ENCODE measurements at places on chromosomes 1 and 21.

- no peak for DNase-seq
Measured at GRCh38 chr1:94919241-94920030, 7.5 kb downstream of the CNN3 start.

- no peak for DNase-seq
Measured at GRCh38 chr1:161235957-161236775, 1.8 kb downstream of the NR1I3 start.

DNA sequence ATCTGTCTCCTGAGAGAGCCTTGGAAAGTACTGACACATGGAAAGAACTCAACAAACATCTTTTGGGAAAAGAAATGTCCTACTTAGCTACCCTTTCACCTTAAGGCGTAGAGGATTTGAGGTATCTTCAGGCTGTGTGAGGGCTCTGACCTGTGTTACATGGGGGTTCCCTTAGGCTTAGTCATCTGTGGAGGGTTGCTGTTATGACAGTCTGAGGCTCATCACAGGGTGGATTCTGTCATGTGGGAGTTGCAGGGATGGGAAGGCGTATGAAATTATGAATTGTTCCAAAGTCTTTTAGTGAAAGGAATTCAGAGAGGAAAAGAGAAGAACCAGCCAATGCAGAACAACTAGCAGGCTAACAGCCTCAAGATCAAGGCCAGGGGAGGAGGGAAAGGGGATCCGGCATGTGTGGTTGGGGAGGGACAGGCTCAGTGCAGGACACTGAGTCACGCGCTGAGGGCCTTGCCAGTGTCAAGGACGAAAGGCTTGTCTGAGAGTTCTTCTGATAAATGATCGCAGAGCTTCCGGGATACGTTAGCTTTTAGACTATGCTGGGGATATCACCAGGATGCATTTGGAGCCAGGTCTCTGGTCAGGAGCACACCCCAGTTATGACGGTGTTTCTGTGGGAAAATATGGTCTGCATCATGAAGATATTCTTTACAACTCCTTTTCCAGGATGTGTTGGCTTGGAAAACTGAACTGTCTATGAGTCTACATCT is 24.6 kb upstream of the PLA2G2C start:
- no peak for DNase-seq

- DNase-seq = no peak
Measured at GRCh38 chr1:35452106-35452774, 105.0 kb downstream of the KIAA0319L start.

DNA sequence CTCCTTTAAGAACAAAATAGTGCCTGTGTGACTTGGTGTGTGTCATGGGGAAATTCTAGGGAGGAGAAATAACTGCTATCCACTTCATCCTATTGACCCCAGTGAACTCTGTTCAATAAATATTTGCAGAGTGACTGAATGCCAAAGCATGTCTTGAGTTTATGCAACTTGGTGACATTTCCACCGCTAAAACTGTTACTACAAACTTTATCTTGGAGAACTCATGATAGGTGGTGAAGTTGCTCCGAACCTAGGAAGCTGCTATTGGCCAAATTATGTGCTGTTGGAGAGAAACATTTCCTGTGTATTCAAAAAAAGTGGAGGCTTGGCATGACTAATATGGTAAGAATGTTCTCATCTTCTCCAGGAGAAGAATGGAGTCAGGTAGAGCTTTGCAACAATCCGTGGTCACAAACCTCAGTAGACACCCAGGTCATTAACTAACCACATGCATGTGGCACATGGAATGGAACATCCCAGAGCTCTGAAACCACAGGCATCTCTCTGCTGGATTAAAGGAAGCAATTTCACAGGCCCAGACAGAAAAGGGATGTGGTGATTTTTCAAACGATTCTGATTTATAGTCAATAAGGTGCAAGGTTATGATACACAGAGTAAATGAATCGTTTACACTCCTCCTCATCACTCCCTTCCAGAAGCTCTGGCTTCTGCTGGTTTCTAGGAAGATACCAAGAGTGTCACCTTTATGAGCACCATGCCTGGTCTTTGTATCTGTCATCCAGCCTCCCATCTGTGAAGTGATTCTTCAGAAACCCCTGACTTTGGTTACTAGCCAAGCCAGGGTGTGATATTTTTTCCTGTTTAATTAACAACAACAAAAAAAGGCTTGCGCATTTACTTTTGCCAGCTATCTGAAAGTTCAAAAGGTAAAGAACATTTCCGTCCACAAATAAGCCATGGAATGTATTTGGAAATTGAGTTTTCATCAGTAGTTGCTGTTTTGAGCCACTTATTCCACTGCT is 361.1 kb downstream of the TGFB2 start:
- DNase-seq = no peak

- no peak for DNase-seq
Measured at GRCh38 chr1:218426343-218426657, 81.2 kb downstream of the TGFB2 start.

DNA sequence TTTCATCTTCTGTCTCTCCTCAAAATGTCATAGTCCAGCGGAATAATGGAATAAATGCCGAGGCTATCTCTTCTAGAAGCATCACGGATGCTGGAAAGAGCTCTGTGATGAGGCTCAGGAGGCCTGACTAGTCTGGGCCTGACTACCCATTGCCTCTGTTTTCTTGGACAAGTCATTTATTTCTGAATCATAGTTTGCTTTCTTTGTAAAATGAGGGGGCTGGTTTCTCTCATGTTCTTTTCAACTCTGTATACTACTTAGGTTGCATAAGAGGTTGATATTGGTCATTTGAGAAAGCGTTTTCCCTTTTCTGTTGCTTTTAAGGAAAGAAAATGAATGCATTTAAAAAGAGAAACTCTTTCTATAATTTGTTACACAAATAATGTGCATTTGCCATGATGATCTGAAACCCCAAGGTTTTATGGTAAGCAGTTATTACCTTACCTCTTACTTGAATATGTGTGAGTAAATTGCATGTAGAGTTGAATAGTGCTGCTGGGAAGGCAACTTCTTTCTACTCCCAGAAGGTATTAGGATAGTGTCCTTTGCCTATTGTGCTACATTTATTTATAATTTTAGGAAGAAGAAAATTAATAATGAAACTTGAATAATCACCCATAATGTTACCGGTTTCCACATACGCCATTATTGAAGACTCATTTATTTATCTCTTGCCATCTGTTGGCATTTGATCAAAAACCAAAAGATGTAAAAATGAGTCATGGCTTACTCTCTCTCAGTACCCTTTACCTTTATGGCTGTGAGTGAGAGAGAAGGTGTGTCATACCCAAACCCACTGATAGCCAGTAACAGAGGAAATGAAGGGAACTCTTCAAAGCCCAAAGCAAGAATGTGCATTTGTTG is 179.1 kb downstream of the FASLG start:
- DNase-seq = no peak

GRCh38 chr1:156727926-156728598 is at the start of gene METTL25B:
METTL25B (plus strand) TSS chr1:156728469; CDS start chr1:156729105, 636 bp downstream.
- peak; percentile 94 for DNase-seq

DNA sequence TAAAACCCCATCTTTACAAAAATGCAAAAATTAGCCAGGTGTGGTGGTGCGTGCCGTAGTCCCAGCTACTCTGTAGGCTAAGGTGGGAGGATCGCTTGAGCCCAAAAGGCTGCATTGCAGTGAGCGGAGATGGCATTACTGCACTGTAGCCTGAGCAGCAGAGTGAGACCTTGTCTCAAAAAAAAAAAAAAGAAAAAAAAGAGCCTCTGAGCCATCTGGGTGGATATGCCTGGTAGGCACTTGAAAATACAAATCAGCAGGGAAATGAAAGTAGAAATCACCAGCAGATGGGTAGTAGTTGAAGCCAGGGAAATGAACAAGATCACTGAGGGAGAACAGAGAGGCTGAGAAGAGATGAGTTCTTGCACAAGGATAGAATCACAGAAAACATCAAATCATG is 131.0 kb upstream of the HMCN1 start:
- no peak for DNase-seq

DNA sequence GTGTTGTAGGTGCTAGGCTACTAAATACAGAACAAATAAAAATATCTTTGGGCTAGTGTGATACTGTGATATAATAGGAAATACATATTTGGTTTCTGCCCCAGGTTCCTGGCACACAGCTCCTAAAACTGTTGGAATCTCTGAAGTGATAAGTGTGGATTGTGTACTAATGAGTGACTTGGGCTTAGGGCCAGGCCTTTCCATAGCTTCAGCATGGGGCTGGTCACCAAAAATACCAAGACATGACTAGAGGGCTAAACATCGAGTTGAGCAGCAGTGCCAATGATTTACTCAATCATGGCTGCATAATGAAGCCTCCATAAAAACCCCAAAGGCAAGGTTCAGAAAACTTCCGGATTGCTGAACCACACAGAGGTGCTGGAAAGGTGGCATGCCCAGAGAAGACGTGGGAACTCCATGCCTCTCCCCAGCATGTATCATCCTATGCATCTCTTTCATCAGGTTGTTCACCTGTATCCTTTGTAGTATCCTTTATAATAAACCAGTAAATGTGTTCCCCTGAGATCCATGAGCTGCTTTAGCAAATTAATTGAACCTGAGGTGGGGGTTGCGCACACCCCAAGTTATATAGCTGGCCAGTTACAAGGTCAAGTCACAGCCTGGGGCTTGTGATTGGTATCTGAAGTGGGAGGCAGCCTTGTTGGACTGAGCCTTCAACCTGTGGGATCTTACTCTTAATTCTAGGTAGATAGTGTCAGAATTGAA is 51.6 kb downstream of the ZMYM4 start:
- DNase-seq = no peak

DNA sequence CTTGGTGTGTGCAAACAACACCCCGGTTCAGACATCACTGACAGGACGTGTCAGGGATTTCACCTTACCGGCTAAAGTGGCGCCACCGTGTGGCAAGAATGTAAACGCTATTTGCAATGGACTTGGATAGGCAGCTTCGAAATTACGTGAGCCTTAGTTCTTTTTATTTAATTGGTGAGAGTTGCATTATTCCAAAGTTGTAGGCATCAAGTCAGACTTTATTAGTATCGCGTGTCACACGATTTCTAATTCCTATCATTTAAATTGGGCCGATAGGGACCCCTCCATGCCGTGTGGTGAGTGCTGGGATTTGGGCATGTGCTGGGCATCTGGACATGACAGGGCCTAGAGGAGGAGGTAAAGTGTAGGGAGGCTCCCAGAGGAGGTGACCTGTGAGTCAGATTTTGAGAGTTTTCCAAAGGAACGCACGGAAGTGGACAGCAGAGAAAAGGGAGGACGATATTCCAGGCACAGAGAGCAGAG is 14.5 kb upstream of the CPT2 start:
- no peak for DNase-seq

- DNase-seq = no peak
Measured at GRCh38 chr1:145892486-145893087, 6.9 kb upstream of the ANKRD35 start.

DNA sequence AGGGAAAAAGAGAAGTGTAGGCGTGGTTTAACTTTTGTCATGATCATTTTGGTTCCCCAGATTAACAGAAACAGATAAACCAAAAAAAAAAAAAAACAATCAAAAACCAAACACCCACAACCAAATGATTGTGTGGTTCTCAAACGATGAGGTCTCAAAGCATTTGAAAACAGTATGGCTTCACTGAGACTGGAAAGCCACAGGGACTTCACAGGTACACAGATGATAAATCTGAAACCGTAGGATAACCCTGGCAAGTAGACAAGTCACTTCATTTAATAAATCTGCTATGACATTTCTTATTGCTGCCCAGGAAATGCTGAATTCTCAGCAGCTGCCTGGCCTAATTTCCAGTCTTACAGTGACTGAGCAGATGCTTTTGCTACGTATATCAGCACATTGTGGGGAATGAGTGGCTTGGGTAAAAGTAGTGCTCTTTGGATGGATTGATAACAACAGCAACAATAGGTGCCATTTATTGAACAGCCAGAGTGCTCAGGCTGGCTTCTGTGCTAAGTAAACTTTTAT is 6.1 kb downstream of the ST6GALNAC3 start:
- no peak for DNase-seq

DNA sequence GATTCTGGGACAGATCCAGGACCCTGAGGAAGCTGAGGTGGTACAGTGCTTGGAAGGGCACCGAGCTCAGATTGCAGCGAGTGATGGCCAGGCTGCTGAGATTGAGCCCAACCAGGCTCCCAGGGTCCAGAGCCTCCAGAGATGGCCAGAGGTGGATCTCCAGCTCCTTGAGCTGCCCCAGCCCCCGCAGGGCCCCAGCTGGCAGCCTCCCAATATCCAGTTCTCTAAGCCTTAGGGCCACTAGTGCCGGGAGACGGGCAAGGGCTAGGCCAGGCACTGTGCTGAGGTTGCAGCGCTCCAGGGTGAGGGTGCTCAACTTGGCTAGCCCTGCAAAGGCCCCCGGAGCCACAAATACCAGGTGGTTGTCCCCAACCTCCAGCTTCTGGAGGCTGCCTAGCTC is 3.4 kb downstream of the LINGO4 start:
- no peak for DNase-seq

DNA sequence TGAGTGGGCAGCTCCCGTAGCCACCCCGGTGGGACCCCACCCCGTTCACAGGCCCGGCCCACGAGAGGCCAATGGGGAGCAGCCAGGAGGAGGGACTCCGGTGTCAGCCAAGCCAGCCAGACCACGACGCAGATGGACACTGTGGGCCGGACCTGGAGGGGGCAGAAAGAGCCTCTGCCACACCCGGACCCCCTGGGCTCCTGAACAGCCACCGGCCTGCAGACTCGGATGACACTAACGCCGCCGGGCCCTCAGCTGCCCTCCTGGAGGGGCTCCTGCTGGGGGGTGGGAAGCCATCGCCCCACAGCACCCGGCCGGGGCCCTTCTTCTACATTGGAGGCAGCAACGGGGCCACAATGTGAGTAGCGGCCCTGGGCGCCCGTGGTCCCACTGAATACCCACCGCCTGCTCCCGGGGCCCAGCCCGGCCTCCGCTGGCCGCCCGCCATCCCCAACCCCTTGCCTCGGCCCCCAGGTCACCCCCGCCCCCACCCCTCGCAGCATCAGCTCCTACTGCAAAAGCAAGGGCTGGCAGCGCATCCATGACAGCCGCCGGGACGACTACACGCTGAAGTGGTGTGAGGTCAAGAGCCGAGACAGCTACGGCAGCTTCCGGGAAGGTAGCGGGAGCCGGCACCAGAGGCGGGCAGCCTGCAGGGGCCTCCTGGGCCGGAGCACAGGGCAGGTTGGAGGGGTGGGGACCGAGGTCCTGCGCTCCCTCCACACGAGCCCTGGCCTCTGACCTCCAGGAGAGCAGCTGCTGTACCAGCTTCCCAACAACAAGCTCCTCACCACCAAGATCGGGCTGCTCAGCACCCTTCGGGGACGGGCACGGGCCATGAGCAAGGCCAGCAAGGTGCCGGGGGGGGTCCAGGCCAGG is 6.5 kb downstream of the TTLL10 start:
- no peak for DNase-seq

- peak; percentile 83 for DNase-seq
Measured at GRCh38 chr1:157196245-157196543, 58.0 kb upstream of the ETV3 start.

- DNase-seq = peak; percentile 86
Measured at GRCh38 chr1:94599095-94599813, 57.7 kb upstream of the F3 start.

- DNase-seq = no peak
Measured at GRCh38 chr1:206951318-206952100, 5.2 kb upstream of the PIGR start.

DNA sequence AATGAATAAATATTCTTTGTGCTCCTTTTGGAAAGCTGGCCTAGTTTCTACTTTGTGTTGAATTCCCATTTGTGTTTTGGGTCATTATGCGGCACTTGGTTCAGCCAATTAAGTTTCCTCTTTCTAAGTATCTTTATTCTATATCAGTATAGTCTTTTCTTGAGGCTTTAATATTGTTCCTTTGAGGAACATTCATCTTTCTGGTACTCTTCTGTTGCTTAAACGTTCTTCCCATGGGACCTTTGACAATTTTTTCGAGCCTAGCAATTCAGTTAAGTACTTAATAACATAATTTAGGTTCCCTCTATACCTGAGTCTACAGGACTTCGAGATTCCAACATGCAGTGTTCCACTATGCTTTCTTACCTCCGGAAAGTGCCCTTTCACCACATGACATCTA is 24.9 kb downstream of the ZBTB40 start:
- no peak for DNase-seq
